Central memory CD8-positive, alpha-beta T cell (primary cell): ENCODE measurements at places on chromosomes 3 and 15.
A peak's percentile ranks its signal among the peaks of the same experiment; 100 is the strongest.

GRCh38 chr3:179015551-179016020, 56.0 kb downstream of the ZMAT3 start:
- peak; percentile 30 for DNase-seq

DNA sequence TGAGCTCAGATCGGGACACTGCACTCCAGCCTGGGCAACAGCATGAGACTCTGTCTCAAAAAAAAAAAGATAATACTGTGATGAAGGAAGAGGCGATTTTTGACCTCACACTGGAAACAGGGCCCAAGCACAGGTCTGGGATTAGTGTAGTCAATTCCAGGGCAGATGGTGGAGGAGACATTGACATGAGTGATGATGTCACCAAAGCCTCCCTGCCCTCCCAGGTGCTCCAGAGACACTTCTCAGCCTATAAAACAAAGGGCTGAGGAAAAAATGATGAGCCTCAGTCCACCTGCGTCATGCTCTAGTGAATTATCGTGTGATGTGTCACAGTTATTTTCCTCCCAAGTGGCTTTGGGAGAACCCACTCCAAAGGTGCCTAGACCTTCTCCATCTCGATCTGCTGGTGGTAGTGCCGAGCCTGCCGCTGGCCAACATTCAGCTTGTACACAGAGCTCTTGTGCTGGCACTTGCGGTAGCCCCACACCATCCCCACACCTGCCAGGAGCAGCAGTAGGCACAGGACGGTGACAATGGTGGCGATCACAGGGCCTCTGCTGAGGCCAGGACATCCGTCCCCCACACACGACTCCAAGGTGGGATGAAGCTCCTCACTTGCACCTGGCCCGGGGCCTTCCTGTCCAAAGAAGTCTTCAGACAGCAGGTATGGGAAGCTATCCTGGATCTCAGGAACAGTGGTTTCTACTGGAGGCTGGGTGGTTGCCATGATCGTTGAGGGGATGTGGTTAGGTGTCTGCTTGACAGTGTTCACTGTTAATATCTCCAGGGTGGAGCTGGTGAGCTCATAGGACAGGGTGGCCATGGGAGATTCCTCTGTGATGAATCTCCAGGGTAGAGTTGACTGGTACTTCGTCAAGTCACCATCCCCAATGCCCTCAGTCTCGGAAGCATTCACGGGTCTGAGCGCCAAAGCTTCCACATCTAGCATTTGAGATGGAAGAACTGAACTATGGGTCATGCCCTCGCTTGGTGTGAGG, 38.8 kb downstream of the CRTAP start:
- DNase-seq = no peak

GRCh38 chr3:195042743-195043606, 228.0 kb downstream of the XXYLT1 start:
- DNase-seq = no peak

- no peak for DNase-seq
These were observed 60.6 kb downstream of the USP8 start for GRCh38 chr15:50484781-50485180.

- DNase-seq = no peak
These were observed 50.1 kb upstream of the DYNC1LI1 start for GRCh38 chr3:32620611-32621310.

DNA sequence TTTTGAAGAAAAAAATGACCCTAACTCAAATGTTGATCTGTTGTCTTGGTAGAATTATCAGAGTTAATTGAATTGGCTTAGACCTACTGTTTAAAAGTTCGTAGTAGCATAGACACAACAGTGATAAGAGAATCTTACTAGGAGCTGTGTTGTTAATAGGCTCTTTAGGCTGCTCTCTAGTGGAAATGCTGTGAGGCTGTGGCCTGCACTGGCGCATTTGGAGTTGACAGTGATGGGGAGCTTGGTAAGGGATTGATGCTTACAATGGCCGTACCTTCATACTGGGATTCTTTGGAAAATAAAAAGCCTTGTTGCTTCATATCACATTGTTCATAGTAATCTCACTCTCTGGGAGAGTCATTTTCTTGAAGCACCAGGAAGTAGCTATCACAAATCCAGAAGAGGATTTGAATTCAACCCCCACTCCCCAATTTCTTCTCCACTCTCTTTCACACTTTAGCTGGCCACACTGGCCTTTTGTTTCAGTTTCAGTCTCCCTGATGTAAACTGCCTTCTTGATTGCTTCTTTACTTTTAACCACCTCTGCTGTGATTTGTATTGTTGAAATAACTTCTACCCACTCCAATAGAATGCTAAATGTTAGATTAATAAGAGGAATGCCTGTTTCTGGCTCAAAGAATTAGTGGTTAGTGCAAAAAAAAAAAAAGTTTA, 56.6 kb downstream of the CEP63 start:
- DNase-seq = no peak

- DNase-seq = no peak
These were observed 732.1 kb upstream of the NR2F2 start for GRCh38 chr15:95598251-95598855.

GRCh38 chr3:179181993-179182551, 33.9 kb downstream of the PIK3CA start:
- DNase-seq = no peak

DNA sequence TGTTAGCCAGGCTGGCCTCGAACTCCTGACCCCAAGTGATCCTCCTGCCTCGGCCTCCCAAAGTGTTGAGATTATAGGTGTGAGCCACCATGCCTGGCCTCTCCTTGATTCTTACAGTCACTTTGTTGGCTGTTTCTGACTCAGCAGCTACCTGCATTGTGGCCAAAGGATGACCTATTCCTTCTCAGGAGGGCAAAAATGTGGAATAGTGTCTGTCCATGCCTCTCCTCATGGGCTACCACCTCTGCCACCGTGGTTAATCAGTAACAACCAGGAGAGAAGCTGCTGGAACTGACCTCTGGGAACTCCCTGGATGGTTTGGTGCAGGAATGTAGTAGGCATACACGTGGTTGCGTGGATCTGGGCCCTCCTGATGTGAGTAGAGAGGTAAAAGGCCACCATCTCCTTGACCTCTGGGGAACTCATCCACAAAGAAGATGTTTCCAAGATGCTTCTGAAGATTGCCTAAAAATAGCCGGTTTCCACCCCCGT, 63.3 kb downstream of the FLNB start:
- no peak for DNase-seq

DNA sequence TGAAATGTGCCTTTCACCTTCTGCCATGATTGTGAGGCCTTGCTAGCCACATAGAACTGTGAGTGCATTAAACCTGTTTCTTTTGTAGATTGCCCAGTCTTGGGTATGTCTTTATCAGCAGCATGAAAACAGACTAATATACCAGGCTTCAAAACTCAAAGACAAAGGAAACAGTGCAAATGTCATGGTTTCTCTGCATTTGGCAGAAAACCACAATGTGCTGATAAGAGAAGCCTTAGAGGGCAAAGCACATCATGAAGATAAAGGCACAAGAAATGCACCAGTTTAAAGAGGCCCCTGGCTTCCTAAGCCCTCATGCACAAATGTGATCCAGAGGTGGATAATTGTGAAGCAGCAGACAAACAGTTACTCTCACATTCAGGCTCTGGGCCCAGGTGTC, 259.2 kb downstream of the CPNE4 start:
- no peak for DNase-seq

DNA sequence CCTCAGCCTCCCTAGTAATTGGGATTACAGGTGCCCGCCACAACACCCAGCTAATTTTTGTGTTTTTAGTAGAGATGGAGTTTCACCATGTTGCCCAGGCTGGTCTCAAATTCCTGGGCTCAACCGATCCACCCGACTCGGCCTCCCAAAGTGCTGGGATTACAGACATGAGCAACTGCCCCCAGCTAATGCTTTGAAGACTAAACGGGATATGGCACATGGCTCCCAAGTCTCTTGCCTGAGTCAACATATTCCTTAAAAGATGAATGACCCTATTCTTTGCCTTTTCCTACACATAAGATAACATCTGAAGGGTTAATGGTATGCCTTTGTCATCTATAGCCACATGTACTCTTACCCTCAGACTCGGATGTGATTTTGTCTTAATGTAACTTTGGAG, 38.4 kb upstream of the NEDD4 start:
- DNase-seq = no peak

DNA sequence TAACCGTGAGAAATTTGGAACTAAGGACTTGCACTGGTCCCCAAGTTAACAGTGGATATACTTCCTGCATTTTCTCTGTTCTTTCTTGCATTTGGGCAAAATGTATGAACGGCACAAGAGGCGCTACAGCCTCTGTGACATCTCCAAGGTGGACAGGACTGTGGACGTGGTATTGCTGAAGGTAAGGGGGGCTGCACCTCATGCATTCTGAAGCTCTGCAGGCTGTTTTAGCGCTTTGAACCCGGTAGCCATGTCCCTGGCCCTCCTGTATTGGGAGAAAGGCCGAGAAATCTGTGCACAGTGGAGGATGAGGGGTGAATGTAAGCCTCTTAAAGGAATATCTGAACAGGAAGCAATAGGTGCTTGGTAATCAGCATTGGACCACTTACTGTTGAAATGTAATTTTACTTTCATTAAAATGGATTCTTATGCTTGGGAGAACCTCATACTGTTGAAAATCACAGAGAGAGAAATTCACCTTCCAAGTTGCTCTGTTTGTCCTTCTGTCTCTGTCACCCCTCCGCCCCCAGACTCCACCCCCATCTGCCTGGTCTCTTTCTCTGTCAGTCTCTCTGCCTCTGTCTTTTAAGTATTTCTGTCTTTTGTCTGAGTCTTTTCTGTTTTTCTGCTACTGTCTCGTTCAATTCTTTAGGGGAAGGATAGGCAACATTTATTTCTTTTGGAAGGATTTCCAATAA, 174.6 kb downstream of the KLHL25 start:
- no peak for DNase-seq

DNA sequence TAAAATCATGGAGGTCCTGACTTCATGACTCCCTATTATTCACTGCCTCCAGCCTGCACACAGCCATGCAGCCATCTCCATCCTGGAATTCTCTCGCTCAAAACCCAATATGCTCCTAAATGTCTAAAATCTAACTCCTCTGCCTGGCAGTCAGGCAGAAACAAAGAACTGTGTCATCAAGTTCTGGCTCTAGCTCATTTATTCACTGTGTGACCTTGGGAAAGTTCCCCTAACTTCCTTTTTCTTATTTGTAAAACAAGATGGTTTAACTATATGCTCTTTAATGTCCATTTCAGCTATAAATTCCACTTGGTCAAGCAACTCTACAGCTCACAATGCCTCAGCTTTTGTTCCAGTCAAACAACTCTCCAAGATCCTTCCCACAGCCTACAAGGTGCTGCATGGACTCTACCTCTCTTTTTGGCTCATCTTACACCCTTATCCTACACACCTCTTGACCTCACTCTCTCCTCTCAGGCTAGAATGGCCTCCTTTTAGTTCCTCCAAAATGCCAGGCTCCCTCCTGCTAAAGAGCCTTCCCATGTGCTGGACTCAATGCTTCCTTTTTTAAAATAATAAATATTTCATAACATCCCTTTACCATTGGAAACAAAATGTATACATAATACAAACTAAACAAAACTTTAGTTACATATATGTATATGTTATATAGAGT, 16.4 kb downstream of the PIK3CB start:
- no peak for DNase-seq

- DNase-seq = no peak
These were observed 104.5 kb downstream of the IL20RB start for GRCh38 chr3:137062250-137062649.

GRCh38 chr15:41939986-41940385, 32.4 kb downstream of the EHD4 start:
- no peak for DNase-seq

GRCh38 chr3:126848991-126849390, 133.9 kb upstream of the PLXNA1 start:
- no peak for DNase-seq

DNA sequence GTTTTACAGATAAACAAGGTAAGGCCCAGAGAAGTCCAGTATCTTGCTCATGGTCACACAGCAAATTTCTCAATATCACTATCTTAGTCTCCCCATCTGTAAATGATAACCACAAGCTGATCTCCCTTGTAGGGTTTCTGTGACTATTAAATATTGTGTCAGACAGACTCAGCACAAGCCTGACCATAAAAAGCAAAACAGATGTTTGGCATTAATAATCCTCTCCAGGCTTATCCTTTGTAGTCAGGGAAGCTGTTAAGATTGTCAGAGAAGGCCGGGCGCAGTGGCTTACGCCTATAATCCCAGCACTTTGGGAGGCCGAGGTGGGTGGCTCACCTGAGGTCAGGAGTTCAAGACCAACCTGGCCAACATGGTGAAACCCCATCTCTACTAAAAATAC, 173.2 kb upstream of the PRICKLE2 start:
- DNase-seq = no peak

DNA sequence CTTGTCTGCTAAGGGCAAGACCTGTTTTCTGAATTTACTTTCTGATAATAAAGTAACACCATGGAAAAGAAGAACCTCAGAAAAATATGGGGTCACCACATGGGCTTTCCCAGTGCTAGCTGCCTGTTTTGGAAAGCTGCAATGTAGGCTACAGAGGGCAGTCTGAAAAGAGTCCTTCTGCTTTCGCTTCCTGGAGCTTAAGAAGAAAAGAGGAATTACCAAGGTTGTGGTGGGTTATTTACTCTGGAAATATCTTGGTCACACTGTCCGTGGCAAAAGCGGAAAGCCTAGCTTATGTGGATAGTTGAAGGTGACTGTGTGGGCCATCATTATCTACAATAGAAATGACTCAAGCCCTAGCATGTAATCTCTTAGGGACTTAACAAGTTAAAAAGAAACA, 31.7 kb upstream of the IP6K2 start:
- no peak for DNase-seq

- no peak for DNase-seq
These were observed 35.6 kb upstream of the CD96 start for GRCh38 chr3:111506435-111506834.

GRCh38 chr3:61288446-61288845, 37.2 kb upstream of the FHIT start:
- DNase-seq = no peak

DNA sequence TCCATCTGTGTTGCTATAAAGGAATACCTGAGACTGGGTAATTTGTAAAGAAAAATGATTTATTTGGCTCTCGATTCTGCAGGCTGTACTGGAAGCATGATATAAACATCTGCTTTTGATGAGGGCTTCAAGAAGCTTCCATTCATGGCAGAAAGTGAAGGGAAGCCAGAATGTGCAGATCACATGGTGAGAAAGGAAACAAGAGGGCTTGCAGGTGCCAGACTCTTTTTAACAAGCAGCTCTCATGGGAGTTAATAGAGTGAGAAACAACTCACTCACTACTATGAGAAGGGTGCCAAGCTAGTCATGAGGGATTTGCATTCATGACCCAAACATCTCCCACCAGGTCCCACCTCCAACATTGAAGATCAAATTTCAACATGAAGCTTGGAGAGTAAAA, 247.2 kb downstream of the ZIC4 start:
- DNase-seq = no peak

GRCh38 chr3:181487236-181487978, 224.3 kb upstream of the SOX2 start:
- DNase-seq = no peak
